ENCODE measurements at places on chromosomes 1 and 21.

GRCh38 chr21:40852563-40852962 lies 5.6 kb upstream of the DSCAM start:
- DNase-seq = no peak

- DNase-seq = no peak
Observed at GRCh38 chr1:209190591-209191261, 392.8 kb upstream of the CAMK1G start.

- no peak for DNase-seq
Observed at GRCh38 chr1:174800216-174800851, 199.4 kb upstream of the CACYBP start.

DNA sequence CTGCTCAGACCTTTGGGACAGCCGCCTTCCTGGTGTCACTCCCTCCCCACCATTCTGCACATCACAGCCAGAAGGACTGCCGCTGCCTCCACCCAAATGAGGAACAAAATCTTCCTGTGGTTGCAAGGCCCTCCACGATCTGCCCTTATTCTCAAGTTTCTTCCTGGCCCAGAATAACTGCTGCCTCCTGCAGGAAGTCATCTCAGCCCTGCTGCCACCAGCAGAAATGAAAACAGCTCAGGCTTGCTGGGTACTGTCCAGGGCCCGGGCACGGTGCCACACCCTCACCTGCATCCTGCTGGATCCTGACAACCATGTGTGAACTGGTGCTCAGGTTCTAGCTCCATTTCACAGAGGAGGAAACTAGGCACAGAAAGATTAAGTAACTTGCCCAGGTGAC lies 2.8 kb downstream of the CLDN19 start:
- DNase-seq = no peak

DNA sequence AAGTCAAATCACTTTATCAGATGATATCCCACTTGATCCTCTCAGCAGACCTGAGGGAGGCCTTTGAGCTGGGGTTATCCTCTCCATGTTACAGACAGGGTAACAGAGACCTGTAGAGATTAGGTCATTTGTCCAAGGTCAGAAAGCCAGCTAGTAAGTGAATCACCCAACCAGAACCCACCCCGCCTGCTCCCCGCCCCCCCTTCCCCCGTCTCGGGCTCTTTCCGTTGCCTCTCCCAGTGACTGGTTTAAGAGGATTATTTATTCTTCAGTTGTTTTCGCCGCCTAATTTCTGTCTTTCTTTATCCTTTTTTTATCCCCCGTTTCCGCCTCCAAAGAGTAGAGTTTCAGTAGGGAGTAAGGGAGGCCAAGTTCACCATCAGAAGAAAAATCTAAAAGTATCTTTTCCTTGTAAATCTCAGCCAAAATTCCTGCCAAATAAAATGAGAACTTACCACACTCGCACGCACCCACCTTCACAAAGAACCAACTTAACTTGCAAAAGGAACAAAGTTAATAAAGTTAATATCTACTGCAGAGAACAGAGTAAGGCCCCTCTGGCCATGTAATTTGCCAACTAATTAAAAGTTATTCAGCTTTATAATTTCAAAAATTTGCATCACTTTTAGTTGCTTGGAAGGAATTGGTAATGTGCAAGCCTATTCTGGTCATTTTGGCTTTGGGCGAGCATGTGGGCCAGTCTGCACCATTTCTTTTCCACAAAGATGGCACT lies 76.8 kb upstream of the TRABD2B start:
- no peak for DNase-seq

DNA sequence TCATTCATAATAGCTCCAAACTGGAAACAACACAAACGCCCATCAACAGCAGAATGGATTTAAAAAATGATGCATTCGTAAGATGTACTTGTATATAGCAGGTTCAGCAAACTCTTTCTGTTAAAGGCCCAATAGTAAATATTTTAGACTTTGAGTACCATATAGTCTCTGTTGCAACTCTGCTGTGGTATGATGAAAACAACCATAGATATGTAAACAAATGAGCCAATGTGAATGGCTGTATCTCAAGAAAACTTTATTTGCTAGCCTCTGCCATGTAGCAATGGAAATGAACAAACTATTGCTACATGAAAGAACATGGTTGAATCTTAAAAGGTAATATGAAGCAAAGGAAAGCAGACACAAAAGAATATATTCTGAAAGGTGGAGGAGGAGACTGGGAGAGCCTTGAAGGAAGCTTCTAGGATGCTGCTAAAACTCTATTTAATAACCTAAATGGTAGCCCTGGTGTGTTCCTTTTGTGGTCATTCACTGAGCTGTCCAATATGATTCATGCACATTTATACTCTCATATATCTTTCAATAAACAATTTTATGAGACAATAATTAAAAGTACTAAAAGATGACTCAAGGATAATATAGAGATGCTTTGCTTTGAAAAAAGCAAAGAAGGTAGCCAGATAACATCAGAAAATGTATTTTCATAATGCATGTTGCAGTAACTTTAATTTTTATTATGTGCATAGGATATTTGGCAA lies 29.1 kb upstream of the FMO3 start:
- no peak for DNase-seq

GRCh38 chr1:98112626-98113025 lies 191.8 kb upstream of the DPYD start:
- no peak for DNase-seq

DNA sequence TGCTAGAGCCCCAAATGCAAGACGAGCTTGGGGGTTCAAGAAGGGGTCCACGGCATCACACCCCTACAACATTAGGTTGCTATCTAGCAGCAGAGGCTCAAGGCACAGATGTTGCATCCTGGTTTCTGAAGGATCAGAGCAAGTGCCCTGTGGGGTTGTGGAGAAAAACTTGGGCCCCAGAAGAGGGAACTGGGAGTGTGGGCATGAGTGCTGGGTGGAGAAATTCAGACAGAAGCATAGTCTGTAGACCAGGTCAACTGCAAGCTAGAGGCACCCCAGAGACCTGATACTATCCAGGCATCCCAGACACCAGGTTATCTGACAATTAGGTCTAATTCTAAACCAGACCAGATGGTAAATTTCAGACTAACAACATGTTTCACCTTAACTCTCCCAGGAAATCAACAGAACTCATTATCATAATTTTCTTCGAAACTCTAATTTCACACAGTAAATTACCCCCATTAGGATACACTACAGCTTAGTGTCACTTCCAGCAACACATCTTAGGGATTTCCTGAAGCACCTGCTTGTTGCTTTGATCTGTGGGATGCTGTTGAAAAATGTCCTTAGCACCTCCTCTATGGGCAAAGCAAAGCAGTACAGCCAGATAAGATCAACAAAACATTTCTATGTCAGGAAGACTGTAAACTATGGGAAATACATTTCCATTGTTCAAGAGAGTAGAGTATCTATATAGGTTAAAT lies 179.3 kb downstream of the VAV3 start:
- no peak for DNase-seq

DNA sequence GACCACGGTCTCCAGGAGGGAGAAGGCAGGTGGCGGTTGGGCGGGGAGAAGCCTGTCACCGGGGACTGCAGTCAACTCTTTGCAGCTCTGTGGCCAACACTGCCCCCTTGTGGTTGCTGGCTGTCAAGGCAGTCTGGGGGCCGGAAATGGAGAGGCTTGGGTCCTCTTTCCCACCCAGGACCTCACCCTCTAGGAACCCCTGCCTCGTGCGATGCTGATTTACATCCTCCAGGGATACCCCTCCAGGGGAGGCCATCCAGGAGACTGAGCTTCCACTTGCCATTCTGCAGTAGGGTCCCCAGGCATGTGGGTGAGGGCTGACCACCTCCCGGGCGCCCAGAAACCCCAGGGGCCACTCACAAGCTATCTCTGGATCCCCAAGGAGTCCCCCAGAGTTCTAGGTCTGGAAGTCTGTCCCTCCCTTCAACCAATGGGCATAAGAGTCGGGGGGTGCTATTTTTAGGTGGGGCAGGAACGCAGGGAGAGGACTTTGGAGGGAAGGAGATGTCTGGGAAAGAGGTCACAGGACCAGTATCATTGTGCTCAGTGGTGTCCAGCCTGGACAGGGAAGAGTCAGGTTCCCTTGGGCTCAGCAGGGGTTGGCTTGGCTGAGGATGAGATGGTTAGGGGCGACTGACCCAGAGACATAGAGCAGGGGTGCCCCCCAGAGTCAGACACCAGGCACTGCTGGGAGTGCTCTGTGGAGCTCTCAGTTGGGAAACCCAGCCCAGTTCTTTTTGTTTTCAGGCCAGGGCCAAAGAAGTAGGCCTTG lies 7.1 kb upstream of the GPR61 start:
- DNase-seq = peak; percentile 87

GRCh38 chr1:10007169-10007568 lies 10.1 kb downstream of the RBP7 start:
- no peak for DNase-seq

DNA sequence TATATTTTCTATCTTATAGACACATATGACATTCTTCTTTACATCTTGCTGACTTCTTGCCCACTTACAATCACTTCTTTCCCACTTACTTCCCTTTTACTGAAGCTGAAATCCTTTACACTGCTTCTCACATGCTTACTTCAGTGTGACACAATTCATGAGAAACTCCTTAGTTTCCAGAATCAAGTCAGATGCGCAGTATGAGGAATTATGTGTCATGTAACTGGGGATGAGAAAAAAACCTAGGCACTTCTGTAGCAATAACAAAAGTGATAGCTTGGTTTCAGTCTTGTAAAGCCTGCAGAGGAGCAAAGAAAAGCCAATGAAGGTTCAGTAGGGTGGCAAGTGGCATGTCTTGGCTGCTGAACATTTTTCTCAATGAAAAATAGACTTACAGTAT lies 566.2 kb upstream of the RGS18 start:
- no peak for DNase-seq

GRCh38 chr1:53367503-53368313 lies 39.8 kb upstream of the LRP8 start:
- peak; percentile 41 for DNase-seq

DNA sequence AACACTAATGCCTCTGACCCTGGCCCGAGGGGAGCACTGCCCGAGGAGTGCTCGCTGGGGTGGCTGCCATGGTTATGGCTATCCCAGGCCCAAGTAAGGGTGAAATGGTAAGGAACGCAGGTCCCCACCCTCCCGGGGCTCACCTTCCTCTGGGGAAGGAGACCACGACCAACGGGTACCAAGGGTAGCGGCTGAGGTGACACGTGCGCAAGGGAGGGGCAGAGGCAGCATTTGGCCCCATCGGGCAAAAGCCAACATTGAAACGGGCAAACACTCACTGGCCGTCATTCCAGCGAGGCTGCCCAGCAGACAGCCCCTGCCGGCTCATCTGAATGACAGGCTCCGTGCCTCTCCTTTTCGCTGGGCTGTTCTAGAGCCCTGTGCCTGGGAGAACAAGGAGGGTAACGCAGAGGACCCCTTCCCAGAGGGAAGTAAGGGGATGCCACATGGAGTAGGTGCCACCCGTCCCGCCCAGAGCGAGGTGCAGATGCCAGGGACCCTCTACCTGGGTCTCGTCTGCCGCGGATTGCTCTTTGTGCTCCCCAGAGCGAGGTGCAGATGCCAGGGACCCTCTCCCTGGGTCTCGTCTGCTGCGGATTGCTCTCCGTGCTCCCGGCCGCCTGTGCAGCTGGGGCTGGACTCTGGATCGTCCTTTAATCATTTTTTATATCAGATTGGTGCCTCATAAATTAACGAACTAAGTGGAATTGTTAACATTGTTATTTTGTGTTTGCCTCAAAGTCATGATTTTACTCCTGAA lies 16.2 kb downstream of the ACTRT2 start:
- no peak for DNase-seq

DNA sequence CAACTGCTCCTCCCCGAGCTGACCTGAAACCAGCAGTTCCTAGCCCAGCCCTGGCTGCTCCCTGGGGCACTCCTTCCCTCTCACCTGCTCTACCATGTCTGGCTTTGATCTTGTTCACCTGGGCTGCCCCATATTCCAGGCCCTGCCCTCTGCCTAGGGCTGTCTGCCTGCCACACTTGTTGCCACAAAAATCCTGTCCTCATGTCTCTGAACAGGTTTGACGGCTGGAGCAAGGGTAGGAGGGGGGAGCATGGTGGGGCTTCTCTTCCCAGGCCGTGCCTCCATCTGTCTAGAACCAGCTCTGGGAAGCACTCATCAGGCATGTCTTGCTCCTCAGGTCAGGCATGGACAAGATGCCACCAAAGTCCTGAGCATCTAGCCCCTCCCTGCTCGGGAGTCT lies 44.3 kb upstream of the WNT2B start:
- no peak for DNase-seq

DNA sequence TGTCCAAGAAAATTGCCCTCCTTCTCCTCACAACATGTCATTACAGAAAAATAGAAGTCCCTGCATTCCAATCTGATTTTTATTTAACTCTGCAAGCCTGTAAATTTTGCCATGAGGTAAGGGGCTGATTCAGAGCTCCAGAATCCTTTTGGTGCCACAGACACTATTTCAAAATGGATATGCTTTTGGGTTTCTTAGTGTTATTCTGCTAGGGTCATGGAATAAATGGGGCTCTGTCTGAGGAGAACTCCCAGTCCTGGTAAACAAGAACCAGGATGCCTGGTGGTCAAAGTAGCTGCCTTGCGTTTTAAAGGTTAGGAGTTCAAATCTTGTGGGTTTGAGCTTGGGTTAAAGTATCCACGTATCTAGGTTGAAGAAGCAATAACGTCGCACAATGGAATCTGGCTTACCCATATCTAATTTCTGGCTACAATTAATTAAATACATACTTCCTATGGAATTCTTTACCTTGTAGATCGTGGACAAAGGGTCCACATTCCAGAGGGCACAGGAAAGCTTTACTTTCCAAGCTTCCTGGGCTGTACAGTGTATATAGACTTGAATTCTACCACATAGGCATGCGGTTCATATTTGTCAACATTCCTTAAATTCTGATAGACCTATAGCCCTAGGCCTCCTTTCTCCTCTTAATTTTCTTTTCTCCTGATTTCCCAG lies 98.0 kb upstream of the CDC42BPA start:
- no peak for DNase-seq

- no peak for DNase-seq
Observed at GRCh38 chr1:191222206-191222605, 744.5 kb upstream of the BRINP3 start.
